ENCODE measurements at places on chromosomes 7 and 10.
A peak's percentile ranks its signal among the peaks of the same experiment; 100 is the strongest.

DNA sequence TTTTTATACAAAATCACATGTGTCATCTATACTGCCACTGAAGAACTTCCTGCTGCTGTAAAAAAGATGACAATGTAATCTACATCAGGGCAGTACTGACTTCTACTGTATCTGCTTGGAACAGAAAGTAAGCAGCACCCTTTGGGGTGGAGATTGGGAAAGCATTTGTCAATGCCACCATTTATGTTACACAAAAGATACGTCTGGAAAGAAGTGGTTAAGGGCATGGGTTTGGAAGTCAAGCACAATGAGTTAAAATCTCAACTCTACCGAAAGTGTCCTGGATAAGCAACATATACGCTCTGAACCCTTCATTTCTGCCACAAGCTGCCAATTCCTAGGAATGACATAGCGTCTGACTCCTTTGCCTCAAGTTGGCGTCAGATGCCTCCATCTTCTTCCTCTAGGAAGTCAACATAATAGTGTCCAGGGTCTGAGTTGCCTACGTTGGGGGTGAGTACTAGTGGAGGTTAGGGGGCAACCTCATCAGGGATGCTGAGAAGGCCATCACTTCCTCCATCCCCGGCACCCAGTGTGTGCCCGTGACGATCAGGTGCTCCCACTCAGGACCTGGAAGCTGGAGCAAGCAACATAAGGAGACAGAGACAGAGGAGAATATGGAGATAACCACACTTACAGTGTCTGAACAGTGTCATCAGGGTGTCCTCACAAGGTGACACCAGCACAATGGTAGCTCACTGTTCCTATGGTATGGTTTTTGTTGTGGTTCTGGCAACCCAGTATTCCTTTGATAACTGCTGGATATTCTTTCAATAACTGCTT is 58.3 kb downstream of the SGMS1 start:
- no peak for DNase-seq

DNA sequence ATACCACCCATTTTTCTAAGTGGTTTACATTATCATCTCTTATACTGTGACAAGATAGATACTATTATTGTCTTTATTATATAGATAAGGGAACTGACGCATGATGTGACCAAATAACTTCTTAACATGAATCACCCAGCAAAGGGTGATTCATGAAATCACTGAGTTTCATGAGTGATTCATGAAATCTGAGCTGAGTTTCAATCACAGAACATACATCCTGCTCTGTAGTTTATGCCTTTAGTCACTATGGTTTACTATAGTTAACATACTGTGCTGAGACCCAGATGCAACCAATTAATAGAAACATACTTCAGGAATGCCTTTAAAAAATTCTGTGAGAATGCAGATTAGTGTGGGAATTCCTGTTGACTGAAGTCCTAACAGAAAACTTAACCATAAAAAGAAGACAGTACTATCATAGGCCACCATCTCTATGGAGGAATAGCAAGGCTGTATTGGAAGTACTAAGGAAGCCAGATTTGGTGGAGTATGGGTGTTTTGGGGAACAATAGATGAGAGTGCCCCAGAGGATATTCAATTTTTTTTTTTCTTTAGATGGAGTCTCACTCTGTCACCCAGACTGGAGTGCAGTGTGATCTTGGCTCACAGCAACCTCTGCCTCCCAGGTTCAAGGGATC is 43.1 kb upstream of the SEMA3A start:
- DNase-seq = no peak

DNA sequence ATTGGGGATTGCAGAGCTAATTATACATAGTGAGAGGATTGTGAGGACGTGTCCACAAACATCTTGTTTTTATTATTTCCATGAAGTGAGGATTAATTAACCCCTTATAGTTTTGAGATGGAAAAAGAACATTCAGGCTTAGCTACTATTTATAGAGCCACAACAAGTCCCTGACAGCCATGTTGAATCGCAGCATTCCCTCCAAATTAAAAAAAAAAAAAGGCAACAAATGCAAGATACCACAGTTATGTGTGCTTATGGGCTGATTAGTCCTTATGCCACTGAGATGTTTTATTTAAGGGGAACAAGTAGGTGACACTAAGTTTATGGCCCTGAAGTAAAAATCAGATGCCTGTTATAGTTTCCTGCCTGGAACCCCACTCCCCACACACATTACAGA is 350.3 kb downstream of the GPAM start:
- no peak for DNase-seq

- no peak for DNase-seq
Measured at GRCh38 chr10:117896517-117896916, 150.2 kb downstream of the RAB11FIP2 start.

DNA sequence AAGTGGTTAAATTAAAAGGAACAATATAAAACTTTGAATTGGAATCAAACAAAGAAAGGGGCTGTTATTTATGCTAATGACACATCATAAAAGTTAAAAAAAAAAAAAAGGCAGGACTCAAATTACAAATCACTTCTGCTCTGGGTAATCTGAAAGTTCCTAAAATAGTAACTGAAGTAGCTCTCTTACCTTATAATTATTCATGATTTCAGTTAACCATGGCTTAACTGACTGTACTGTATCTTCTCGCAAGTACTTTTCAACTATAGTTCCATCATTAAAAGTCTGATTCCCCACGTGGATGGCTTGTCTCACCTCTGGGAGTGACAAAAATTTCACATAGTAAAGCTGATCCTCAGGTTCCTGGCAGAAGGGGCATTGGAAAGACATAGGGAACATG is 82.5 kb downstream of the CPVL start:
- DNase-seq = no peak

DNA sequence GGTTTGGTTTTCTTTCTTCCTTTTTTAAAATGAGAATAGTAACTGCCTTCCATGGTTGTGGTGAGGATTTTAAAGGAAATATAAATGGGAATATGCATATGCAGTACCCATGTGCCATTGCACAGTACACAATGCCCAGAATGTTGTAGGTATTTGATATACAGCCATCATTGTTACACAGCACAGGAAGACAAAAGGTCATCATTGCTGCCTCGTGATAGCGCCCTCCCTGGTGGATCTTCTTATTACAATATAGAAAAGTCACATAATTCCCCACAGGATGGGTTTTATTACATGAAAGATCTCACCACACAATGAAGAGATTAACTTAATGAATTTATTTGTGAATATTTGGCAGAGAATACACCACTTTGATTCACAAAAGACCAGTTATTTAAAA is 76.5 kb downstream of the PPP1R17 start:
- no peak for DNase-seq

GRCh38 chr10:63221950-63222349 is 88.8 kb downstream of the NRBF2 start:
- no peak for DNase-seq

DNA sequence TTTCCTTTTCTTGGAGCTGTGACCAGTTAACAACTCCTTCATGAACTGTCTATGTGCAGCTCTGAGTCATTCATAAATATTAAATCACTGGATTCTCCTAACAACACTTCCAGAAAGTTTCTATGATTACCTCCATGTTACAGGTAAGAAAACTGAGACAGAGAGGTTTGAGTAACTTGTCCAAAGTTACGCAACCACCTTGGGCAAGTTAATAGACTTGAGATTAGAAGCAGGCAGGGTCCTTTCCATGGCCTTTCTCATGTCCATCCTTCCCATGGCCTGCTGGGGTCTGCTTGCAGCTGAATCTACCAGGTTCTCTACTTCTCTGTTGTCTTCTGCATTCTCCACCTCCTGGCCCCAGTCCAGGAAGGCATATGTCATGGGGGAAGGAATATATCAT is 648.8 kb upstream of the MKI67 start:
- DNase-seq = no peak

DNA sequence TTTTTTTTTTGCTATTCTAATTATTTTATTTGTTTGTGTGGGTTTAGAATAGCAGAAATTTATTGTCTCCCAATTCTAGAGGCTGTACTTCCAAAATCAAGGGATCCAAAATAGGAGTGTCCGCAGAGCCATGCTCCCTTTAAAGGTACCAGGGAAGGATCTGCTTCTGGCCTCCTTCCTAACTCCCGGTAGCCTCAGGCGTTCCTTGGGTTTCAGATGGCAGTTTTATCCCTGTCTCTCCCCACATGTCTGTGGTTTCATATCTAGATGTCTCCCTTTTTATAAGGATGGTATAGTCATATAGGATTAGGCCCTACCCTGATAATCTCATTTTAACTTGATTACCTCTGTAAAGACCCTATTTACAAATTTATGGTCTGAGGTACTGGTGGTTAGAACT is 48.4 kb downstream of the BMPR1A start:
- no peak for DNase-seq

- DNase-seq = no peak
Measured at GRCh38 chr7:106017657-106018056, 54.6 kb downstream of the CDHR3 start.

- no peak for DNase-seq
Measured at GRCh38 chr7:47449810-47450590, 131.9 kb downstream of the TNS3 start.

DNA sequence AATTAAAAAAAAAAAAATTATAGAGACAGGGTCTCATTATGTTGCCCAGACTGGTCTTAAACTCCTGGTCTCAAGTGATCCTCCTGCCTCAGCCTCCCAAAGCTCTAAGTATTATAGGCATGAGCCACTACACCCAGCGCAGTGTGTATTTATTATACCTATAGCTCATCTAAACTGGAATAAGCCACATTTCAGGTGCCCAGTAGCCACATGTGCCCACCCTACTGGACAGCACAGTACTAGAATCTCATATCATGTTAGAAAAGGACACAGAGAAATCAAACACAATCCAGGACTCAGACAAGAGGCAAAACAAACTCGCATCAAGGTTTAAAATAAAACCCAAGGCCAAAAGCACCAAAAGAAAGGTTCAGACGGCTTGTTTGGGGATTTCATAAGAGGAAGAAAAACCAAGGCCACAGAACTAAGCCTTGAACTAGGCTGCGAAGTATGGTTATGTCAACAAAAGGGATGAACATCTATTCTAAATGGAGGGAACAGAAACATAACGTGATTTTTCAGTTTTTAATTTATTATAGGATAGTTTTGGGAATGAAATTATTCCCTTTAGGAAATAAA is 32.3 kb downstream of the SLC16A9 start:
- DNase-seq = no peak

DNA sequence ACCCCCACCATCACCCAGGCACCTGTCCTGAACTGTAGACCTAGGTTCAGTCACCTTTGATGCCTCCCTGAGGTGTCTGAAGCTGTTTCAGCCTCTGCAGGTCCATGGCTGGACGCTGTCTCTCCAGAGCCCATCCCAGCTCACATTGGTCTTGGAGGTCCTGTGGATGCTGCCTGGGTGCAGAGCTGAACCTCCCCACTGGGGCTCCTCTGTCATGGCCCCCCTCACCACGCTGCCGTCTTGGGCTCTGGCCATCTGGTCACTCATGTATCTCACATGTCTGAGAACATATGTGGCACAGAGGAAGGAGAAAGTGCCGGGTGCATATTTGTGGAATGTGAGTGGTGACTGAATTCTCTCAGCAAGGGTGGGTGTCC is 108.9 kb downstream of the NKX6-2 start:
- DNase-seq = no peak

- DNase-seq = peak; percentile 41
Measured at GRCh38 chr7:100157334-100158228, 942 bp downstream of the TRAPPC14 start.

DNA sequence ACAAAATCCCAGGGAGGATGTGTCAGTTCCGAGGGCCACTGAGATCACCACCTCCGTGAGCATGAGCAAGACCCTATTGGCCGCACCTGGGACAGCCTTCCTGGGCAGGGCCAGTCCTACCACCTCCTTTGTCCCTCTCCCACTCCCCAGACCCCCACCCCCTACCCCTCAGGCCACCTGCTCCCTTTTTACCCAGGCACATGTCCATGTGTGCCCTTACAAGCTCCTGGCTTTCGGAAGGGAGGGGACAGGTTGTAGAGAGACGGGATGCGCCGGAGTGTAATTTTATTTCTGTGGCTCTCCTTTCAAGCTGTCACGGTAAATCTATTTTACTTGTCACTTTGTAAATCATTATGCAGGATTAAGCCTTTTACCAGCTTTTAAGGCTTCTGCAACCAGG is 20.9 kb downstream of the ZMIZ1 start:
- no peak for DNase-seq

- no peak for DNase-seq
Measured at GRCh38 chr10:32350811-32351350, 3.9 kb upstream of the EPC1 start.

DNA sequence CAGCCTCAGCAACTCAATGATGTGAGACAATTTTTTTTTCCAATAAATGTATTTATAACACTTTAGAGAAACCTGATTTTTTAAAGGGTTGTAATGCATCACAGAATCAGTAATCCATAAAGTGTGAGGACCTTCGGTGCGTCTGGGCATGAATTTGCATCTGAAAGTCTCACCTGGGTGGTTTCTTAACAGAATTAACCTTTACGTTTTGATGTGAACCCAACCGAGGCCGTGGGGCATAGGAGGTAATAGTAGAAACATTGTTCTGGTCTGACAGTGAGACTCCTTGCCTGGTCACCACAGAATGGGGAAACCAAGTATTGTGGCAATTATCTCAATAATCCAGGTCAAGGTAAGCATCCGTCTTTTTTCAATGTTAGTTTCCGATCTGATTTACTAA is 114.6 kb downstream of the PRKCQ start:
- no peak for DNase-seq

GRCh38 chr10:71970869-71971268 is 6.7 kb downstream of the CHST3 start:
- DNase-seq = no peak

GRCh38 chr10:97318772-97319651 is at the start of gene FRAT1:
Gene FRAT1 (plus strand): TSS chr10:97319271. CDS start chr10:97319454, 183 bp downstream.
- DNase-seq = peak; percentile 83

DNA sequence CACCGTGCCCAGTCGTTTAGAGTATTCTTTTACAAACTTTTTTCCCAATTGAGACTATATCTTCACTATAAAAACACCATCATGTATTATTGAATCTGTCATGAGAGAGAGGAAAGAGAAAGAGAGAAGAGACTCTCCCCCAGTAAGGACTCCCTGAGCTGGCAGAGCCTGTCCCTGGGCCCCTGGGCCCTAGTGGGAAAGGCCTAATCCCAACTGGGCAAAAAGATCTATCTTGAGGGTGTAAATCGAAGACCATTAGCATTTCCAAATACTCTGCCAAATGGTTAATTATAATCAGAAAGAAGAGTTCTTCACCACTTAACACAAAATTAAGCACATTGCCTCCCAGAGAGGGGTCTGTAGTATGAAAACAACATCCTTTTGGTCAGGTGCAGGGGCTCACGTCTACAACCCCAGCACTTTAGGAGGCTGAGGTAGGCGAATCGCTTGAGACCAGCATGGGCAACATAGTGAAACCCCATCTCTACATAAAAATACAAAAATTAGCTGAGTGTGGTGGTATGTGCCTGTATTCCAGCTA is 108.2 kb downstream of the SKIDA1 start:
- no peak for DNase-seq

DNA sequence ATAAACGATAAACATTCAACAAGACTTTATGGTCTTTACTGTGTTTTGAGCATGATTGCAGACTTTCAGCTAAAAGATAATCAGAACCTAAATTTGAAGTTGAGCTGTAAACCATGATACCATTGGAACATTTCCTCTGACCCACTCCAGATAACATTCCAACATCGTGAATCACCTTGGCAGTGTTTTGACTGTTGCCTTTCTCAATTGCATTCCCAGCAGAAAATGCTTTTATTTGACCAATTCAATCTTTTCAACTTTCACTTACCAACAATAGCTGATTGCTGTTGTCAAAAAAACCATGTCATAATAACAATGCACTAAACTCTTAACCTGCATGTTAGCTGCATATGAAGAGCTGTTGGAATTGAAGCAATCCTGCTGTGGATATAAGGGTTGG is 165.5 kb downstream of the MDFIC start:
- no peak for DNase-seq

GRCh38 chr7:99308461-99309074 is 17.1 kb upstream of the ARPC1A start:
- no peak for DNase-seq
